Mesenteric fat pad (tissue), 1 donor: ENCODE measurements at places on chromosomes 4 and X. TPM values are rescaled to one million over a fixed set of nuclear protein-coding genes. Genes with fewer than 3 reads are reported as not detected.

DNA sequence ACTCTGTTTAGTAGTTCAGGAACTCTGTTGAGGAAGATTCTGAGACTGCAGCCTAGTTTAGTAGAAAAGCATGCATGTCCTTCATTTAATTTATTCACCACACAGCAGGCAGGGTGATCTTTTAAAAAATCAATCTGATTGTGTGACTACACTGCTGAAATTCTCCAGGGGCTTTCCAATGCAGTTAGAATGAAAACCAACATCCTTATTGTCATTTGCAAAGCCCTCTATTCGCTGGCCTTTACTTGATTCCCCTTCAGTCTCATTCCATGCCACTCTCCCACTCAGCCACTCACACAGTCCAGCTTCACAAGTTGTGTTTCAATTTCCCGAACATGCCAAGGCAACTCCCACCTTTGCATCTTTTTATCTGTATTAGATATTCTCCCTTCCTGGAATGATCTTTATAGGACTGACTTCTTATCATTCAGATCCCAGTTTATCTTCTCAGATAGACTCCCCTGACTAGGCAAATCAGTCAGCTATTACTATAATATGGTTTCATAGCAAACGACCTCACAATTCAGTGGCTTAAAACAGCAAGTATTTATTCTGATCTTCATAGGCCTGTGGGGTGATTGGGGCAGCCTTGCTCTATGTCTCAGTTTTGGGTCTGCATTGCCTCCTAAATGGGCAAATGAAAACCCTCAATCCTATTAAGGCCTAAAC lies 21.3 kb upstream of the FTHL17 start:
- no peak for DNase-seq

DNA sequence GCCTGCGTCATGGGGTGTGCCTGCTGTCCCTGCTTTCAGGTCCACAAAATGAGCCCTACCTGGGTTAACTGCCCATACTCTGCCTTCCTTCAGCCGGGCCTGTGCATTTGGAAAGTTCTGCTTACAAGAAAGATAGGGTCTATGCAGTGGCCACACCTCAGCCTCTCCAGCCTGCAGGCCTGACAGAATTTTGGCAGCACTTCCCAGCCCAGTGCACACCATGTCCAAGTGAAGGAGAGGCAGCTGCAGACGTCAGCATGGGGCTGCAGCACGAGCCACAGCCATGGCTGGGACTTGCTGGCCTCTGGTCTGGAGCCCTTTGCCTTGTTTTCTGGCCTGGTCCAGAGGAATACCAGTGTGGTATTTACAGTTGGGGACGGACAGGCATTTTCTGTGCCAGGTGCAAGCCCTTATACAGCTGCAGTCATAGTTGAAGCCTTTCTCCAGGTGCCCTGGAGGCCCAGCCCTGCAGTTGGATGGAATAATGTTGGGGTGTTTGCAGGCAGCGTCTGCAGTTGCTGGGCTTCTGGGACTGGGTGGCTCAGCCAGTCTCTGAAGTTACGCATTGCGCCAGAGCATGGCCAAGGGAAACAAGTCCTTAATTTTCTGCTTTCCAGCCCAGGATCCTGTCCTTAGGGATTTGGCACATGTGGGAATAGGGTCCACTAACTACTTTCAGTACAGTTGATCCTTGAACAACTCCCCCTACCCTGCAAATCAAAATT lies 26.2 kb downstream of the JADE1 start:
- DNase-seq = no peak

DNA sequence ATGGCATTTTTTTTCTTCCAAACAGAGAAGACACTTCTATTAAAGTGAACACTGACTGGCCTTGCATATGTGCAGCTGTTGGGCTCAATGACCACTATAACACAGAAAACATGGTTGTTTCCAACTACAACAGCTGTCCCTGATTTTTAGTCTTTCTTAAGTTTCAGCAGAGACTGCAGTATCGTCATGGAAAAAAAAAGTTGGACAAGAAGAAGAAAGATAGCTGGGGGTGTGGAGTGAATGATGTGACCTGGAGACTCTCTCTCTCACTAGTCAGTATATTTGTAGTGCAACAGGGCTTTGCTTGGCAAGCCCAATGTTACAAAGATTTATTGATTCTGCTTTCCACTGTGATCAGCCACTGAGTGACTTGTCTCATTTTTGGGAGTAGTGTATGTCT lies 29.5 kb upstream of the C4orf54 start:
- DNase-seq = no peak

DNA sequence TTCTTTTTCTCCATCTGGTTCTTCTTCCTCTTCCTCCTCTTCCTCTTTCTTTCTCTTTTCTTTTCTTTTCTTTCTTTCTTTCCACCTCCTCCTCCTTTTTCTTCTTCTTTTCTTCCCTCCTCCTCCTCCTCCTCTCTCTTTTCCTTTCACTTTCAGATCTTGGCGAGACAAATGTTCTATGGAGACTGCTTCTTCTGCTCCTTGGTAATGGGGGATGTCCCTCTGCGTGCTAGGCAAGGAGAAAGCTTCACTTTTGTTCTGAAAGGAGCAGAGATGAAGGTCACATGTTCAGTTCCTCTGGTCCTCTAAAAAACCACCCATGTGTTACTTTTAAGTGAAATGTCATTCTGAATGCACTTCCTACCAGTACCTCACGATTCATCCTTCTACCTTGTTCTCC lies 33.2 kb downstream of the NBDY start:
- no peak for DNase-seq

DNA sequence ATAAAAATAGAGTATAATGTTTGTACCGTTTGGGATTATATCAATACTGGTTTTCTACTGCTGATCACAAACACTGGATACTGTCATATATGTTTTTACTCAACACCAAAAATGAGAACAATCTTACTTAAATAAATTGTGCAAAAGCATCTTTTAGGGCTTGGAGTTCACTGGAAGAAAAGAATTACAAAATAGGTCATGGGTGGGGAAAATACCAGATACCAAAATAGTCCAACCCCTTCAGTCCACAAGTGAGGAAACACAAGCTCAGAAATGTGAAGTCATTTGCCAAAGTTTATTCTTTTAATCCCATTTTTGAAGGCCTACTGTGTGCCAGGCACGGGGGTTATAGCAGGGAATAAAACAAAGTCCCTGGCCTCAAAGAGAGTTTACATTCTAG lies 64.4 kb downstream of the ADGRG2 start:
- no peak for DNase-seq

DNA sequence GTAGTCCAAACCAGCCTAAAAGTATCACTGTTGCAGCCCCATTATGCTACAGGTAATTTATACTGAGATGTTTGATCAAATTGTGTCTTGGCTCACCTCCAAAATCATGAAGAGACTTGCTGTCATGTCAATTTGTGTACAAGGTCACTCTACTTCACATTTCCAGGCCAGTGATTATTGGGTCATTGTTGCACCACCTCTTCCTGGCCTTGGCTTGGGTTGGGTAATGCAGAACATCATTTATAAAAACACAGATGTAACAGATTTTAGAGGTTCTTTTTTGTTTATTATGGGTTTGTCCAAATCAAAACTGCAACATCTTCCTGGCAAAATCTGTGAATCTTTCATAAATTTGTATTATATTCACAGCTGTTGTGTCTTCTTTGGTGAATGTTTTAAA lies 459.5 kb downstream of the ANKRD50 start:
- no peak for DNase-seq

- DNase-seq = no peak
Observed at GRCh38 chr4:116599859-116600258, 485.5 kb downstream of the TRAM1L1 start.

GRCh38 chr4:109798866-109799265 lies 2.9 kb downstream of the CFI start:
- DNase-seq = no peak

DNA sequence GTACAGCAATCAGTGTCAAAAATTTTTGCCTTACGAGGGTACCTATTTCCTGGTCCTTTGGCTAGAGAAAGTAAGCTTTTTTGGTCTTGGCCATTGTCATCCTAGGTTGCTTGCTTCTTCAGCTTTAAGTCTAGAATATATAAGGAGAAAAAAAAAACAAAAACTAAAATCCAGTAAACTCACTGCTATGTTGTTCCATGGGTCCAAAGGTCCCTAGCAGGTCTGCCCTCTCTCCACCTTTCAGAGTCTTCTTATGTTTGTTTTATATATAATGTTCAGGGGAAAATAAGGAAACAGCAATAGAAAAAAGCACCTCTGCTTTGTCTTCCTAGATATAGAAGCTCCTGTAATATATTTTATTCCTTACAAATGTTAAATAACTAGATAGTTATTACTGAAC lies 18.1 kb upstream of the BMP2K start:
- no peak for DNase-seq

Gene WDR17
- total RNA-seq = 1.4 TPM

Gene RAB33A
- total RNA-seq = 3.4 TPM

Gene FGD1
- 5.0 TPM for total RNA-seq
